Spinal cord (tissue), 10 donors: ENCODE measurements at places on chromosomes 7 and 10.

- H3K4me1 ChIP-seq, result peaks cover 17% of the 10 kb centered on the region
- peaks cover 6% of the 10 kb centered on the region for H3K27me3 ChIP-seq
- peak overlapping the region; percentile 70 for H3K27ac ChIP-seq
- H3K4me3 ChIP-seq, result peak overlapping the region; percentile 76
- H3K36me3 ChIP-seq, result no peaks in the 10 kb centered on the region
Measured at GRCh38 chr7:33903791-33904680, 1.3 kb upstream of the BMPER start.

GRCh38 chr7:137506031-137506430, 162.5 kb upstream of the PTN start:
- no peak for DNase-seq
- H3K27ac ChIP-seq, result no peak overlapping the region
- H3K27me3 ChIP-seq, result no peaks in the 10 kb centered on the region
- H3K36me3 ChIP-seq, result no peaks in the 10 kb centered on the region

DNA sequence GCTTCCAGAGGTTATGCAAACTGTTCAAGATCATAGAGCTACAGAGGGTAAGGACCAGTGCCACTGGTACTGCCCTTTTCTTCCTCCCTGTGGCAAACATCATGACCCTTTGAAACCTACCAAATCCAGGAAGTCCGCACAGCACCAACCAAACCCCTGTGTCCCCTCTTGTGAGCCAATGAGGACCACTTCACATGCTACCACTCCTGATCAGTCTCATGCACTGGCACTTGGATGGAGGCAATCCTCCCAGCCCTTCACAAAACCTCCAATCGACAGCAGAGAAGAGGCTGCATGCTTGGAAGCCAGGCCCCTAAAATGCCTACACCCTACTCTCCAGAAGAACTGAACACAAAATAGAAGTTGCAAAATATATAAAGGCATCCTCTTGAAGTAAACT, 248.0 kb downstream of the TNS3 start:
- H3K4me1 ChIP-seq, result peaks cover 74% of the 10 kb centered on the region
- no peak for DNase-seq
- no peak overlapping the region for H3K4me3 ChIP-seq
- peaks cover 18% of the 10 kb centered on the region for H3K36me3 ChIP-seq
- no peak overlapping the region for H3K27ac ChIP-seq
- H3K27me3 ChIP-seq, result no peaks in the 10 kb centered on the region

GRCh38 chr10:80410122-80410521, 1.8 kb downstream of the PRXL2A start:
- peaks cover 56% of the 10 kb centered on the region for H3K4me1 ChIP-seq
- DNase-seq, result no peak
- peaks cover 3% of the 10 kb centered on the region for H3K36me3 ChIP-seq
- no peaks in the 10 kb centered on the region for H3K27me3 ChIP-seq
- peak overlapping the region; percentile 80 for H3K4me3 ChIP-seq
- peak overlapping the region; percentile 47 for H3K27ac ChIP-seq

DNA sequence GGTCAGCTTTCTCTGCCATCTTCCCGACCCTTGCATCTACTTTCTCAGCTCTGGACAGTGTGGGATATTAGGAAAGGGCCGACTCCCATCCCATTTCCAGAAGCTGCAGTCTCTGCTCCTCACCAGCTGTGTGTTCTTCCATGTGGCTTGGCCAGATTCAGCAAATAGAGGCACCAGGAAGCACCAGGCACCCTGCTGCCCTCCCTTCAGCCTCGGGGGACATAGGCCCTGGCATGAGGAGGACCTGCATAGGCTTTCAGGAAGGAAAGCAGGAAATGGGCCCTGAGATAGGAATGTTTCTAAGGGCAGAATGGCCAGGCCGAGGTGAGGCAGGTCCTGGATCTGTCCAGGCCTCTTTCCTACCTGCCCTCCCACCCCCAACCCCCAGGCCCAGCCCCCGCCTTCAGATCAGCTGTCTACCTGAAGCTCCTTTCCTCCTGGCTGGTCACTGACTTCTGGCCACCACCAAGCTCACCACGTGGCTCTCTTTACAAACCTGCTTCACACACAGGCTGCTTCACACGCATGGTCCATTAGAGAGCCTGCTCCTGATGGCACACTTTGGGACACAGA, 27.5 kb upstream of the PURB start:
- peaks cover 24% of the 10 kb centered on the region for H3K4me1 ChIP-seq
- no peak for DNase-seq
- H3K27me3 ChIP-seq, result no peaks in the 10 kb centered on the region
- no peak overlapping the region for H3K27ac ChIP-seq

DNA sequence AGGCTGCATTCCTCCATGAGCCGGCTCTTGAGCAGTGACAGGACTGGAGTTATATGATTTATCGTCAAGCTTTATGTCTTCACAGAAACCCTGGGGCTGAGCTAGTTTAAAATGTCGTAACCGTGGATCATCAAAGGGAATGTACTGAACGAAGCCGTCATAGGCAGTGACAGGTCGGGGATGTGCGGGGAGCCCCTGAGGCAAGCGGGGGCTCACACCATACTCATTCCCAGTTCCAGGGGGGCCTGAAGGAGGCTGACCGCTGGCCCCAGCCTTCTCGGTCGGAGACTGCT, 30.7 kb downstream of the JCAD start:
- no peak for DNase-seq
- H3K4me3 ChIP-seq, result no peak overlapping the region

DNA sequence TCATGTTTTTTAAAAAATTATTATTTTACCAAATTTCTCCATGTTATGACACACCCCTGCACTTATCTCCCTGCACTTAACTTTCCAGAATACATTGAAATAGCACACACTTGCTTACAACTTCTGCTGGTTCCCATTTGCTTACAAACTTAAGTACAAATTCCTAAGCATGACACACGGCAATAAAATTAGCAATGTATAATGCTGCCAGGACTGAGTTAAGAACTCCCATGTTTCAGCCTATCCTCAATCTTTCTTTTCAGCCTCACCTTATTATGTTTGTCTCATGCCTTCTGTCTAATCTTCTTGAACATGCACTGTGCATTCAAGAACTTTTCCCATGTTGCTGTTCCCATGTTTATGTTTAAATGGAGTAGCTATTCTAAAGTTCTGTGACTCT, 40.8 kb downstream of the PRPS1L1 start:
- H3K4me3 ChIP-seq, result no peak overlapping the region
- no peaks in the 10 kb centered on the region for H3K27me3 ChIP-seq
- no peak for DNase-seq

- no peak for DNase-seq
- H3K36me3 ChIP-seq, result no peaks in the 10 kb centered on the region
- H3K4me3 ChIP-seq, result no peak overlapping the region
- H3K4me1 ChIP-seq, result no peaks in the 10 kb centered on the region
Measured at GRCh38 chr10:95133997-95134396, 60.0 kb upstream of the ACSM6 start.

DNA sequence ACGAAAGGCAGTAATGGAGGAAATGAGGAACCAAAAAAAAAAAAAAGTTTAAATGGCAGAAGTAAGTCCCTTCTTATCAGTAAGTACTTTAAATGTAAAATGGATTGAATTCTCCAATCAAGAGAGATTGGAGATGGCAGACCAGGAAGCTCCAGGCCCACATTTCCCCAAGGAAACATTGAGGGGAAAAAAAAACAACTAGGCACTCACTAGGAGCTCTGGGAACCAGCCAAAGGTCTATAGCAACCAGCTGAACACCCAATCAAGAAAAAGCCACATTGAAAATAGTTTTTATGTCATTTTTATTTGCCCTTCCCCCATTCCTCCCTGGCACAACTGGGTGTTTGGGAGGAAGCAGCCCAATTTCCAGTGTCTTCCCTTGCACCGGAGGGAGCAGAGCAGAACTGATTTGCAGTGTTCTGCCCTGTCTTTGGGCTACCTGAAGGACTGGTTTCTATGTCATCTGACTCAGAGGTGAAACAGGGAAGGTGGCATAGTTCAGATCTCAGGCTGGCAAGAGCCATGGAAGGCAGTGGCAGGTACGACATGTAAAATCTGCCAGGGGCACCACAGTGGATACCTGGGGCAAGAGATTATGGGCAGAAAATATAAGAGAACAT, 121.9 kb downstream of the SMURF1 start:
- H3K27me3 ChIP-seq, result no peaks in the 10 kb centered on the region
- no peaks in the 10 kb centered on the region for H3K4me1 ChIP-seq
- H3K4me3 ChIP-seq, result no peak overlapping the region
- H3K27ac ChIP-seq, result no peak overlapping the region
- DNase-seq, result peak; percentile 36

DNA sequence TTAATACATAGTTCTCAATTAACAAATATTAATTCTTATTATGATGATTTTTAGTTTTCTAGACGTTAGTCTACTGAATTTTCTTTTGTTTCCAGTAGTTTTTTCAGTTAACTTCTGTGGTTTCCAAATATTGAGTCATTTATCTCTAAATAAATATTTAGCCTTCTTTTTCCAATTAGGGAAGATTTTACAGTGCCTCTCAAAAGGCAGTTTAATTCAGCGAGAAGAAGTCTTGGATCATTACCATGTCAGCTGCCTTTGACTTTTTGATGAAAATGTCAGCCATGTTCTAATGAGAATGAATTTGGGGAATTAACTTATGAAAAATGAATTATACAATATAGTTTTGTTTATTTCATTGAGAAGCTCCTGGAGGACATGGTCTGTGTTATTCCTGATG, 90.0 kb downstream of the CDK14 start:
- no peaks in the 10 kb centered on the region for H3K27me3 ChIP-seq
- no peaks in the 10 kb centered on the region for H3K36me3 ChIP-seq
- no peak for DNase-seq
- no peak overlapping the region for H3K4me3 ChIP-seq
- H3K4me1 ChIP-seq, result peaks cover 2% of the 10 kb centered on the region

DNA sequence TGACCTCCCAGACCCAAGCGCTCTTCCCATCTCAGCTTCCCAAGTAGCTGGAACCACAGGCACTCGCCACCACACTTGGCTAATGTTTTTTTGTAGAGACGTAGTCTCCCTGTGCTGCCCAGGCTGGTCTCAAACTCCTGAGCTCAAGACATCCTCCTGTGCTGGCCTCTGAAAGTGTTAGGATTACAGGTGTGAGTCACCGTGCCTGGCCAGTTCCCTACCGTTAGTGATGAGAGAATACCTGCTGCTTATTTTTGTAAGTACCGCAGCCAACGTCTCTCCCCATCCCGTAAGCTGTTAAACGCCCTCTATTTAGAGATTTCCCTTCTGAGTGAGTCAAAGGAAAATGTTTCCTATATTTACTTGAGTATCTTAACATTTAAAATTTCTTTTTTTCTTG, 38.5 kb upstream of the PDLIM1 start:
- H3K36me3 ChIP-seq, result peaks cover 9% of the 10 kb centered on the region
- no peak overlapping the region for H3K27ac ChIP-seq
- no peaks in the 10 kb centered on the region for H3K27me3 ChIP-seq
- no peaks in the 10 kb centered on the region for H3K4me1 ChIP-seq

DNA sequence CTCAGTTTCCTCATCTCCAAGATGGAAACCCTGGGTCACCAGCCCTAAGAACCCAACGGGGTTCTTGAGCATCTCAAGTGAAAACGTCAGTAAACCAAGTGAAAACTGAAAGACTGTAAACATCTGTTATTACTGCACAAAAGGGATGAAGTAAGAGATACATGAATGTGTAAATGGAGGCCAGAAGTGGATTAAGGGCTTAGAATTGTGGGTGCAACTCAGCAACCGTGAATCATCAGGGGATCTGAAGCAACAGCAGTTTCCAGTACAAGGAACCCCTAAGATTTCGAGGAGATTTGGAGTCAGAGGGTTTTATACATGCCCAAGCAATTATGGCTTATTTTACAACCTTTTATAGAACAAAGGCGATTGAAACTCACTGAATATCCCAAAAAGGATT, 95.7 kb upstream of the SVIL start:
- peaks cover 10% of the 10 kb centered on the region for H3K4me1 ChIP-seq
- DNase-seq, result no peak
- no peak overlapping the region for H3K4me3 ChIP-seq
- H3K27me3 ChIP-seq, result peaks cover 17% of the 10 kb centered on the region
- H3K27ac ChIP-seq, result no peak overlapping the region
- no peaks in the 10 kb centered on the region for H3K36me3 ChIP-seq

GRCh38 chr7:8149222-8149621, 112.7 kb downstream of the ICA1 start:
- no peak overlapping the region for H3K27ac ChIP-seq
- no peaks in the 10 kb centered on the region for H3K27me3 ChIP-seq
- no peak for DNase-seq

- DNase-seq, result no peak
- H3K27me3 ChIP-seq, result no peaks in the 10 kb centered on the region
- H3K36me3 ChIP-seq, result no peaks in the 10 kb centered on the region
Measured at GRCh38 chr10:107656932-107657331, 492.4 kb upstream of the SORCS1 start.

DNA sequence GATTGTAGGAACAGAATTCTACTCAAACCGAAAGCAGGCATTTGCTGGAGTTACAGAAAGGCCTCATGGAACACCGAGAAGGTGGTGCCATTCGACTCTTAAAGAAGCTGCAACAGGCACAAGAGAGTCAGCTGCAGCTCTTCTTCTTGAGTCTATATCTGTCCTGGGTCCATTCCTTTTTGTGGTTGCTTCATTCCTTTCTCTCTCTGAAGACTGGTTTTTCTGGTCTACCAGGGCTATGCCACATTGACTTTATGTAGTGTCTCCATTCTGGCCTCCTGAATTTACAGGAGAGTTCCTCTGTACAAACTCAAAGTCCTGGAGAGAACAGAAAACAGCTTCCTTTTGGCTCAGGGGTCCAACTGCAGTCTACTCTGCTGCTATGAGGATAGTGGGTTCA, 132.8 kb downstream of the CFTR start:
- no peaks in the 10 kb centered on the region for H3K36me3 ChIP-seq
- no peaks in the 10 kb centered on the region for H3K27me3 ChIP-seq
- DNase-seq, result no peak
- H3K27ac ChIP-seq, result no peak overlapping the region

GRCh38 chr7:151378011-151378410, 31.8 kb downstream of the WDR86 start:
- peaks cover 22% of the 10 kb centered on the region for H3K4me1 ChIP-seq
- no peak for DNase-seq
- H3K27me3 ChIP-seq, result peaks cover 13% of the 10 kb centered on the region
- H3K36me3 ChIP-seq, result peaks cover 63% of the 10 kb centered on the region
- H3K4me3 ChIP-seq, result no peak overlapping the region
- no peak overlapping the region for H3K27ac ChIP-seq

GRCh38 chr10:28201410-28202400, 101.2 kb downstream of the MPP7 start:
- no peaks in the 10 kb centered on the region for H3K36me3 ChIP-seq
- no peaks in the 10 kb centered on the region for H3K4me1 ChIP-seq
- no peak overlapping the region for H3K4me3 ChIP-seq
- peak; percentile 28 for DNase-seq

GRCh38 chr10:57008189-57008588, 647.1 kb upstream of the ZWINT start:
- H3K36me3 ChIP-seq, result no peaks in the 10 kb centered on the region
- H3K4me3 ChIP-seq, result no peak overlapping the region
- no peaks in the 10 kb centered on the region for H3K27me3 ChIP-seq
